ENCODE measurements at places on chromosomes 7 and 10. TPM values are rescaled to one million over a fixed set of nuclear protein-coding genes. Genes with fewer than 3 reads are reported as not detected.

PNLIPRP3 gene
- not detected for total RNA-seq

INMT gene
- total RNA-seq: 1.7 TPM

CABCOCO1 gene
- total RNA-seq: 0.18 TPM

GRCh38 chr7:1854866-1855724, 185.0 kb downstream of the ELFN1 start:
- no peak for DNase-seq
- no peak overlapping the region for H3K4me3 ChIP-seq

GRCh38 chr7:132551886-132552285, 24.4 kb downstream of the PLXNA4 start:
- DNase-seq: no peak
- H3K4me3 ChIP-seq: no peak overlapping the region
- H3K27me3 ChIP-seq: no peaks in the 10 kb centered on the region
- H3K27ac ChIP-seq: no peak overlapping the region

DNA sequence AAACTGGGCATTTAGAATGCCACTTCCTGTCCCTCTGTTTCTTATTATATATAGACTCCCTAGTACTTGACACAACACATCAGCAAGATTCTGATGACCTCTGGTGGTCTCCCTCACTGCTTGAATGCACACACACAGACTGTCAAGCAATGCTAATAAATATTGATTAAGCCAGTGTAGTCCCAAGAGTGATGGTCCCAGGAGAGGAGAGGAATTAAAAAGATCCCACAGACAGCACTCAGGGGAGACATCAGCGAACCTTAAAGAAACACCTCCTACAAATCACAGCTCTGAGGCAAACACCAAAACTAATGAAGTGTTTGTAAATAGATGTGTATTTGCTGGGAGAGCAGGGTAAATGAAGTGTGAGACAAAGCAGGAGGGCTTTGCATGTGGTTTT, 1291.2 kb downstream of the XPNPEP1 start:
- no peak for DNase-seq
- H3K27me3 ChIP-seq: no peaks in the 10 kb centered on the region
- H3K4me3 ChIP-seq: no peak overlapping the region
- H3K4me1 ChIP-seq: no peaks in the 10 kb centered on the region
